ENCODE measurements at places on chromosomes 4 and X.

DNA sequence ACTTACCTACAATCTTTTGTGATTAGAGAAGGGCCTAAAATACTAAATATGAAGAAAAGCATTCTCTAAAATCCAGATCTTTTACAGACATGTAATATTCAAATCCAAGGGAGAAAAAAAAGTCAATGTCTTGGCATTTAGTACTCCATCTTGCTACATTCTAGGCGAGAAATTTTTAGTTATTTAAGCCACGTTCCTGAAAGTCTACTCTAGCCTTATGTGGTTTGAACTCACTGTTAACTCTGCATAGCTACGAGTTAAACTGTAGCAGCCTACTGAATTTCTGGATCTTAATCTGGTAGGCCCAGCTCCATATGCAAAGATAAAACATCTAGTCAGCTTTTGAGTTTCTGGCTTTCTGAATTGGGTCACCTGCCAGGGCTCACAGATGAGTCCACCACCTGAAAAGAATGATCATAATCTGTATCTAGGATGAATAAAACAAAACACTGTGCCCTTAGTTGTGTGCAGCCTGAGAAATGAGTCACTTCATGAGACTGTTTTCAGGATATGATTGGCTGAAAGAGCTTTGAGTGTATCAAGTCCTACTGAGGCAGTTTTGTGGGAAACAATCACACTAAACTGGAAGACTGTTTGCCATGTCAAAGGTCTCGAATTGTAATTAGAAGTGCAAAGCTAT, 3.2 kb upstream of the NEK1 start:
- DNase-seq, result peak; percentile 52
- H3K4me3 ChIP-seq, result peak overlapping the region; percentile 15
- H3K36me3 ChIP-seq, result no peaks in the 10 kb centered on the region
- peak overlapping the region; percentile 72 for H3K27ac ChIP-seq
- H3K27me3 ChIP-seq, result no peaks in the 10 kb centered on the region

DNA sequence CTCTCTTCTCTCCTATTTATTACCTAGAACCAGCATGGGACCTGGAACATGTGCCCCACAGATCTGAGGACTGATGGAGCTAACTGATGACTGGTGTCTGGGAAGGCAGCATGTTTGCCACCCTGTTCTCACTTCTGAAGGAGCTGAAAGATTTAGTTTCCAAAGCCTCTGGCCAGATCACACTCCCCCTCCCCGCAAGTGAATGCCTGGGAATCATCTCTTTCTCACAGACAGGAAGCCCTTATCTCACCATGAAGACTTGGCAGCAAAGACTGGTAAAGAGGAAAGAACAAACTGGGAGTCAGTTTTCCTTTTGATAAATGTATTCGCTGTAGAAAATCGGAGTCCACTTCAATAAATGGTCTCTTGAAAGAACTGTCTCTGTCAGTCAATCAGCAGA, 21.0 kb upstream of the PCYT1B start:
- H3K27ac ChIP-seq, result no peak overlapping the region
- peaks cover 5% of the 10 kb centered on the region for H3K27me3 ChIP-seq
- no peak overlapping the region for H3K4me3 ChIP-seq
- H3K4me1 ChIP-seq, result no peaks in the 10 kb centered on the region
- no peaks in the 10 kb centered on the region for H3K36me3 ChIP-seq

DNA sequence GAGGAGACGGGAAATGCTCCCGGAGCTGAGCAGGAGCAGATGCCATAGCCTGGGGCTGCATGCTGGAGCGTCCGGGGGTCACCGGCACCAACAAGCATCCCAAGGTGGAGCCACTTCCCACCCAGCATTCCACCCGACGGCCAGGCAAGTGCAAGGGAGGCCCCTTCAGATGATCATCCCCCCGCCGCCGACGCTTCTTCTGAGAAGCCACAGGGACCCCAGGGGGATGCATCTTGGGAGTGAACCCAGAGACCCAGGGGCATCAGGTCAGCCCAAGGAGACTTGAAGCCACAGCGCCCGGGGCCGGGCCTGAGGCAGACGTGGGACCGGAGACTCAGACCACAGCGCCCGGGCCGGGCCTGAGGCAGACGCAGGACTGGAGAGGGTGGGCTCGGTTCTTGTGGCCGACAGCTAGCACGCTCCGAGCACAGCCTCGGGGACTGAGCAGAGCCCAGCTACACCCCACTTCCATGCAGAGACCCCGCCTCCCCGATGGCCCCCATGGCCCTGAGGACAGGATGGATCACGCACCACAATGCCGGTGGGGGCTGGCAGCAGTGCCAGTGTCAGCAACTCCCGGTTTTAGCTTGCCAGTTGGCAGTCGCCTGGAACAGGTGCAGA, 33.0 kb upstream of the CPLX1 start:
- H3K4me3 ChIP-seq, result no peak overlapping the region
- H3K4me1 ChIP-seq, result no peaks in the 10 kb centered on the region
- H3K27me3 ChIP-seq, result no peaks in the 10 kb centered on the region
- no peak overlapping the region for H3K27ac ChIP-seq
- no peak for DNase-seq

GRCh38 chr4:3313139-3313538, 20.3 kb downstream of the RGS12 start:
- H3K27me3 ChIP-seq, result no peaks in the 10 kb centered on the region
- no peaks in the 10 kb centered on the region for H3K36me3 ChIP-seq
- DNase-seq, result no peak
- no peak overlapping the region for H3K4me3 ChIP-seq

GRCh38 chr4:101823864-101824263, 33.3 kb downstream of the BANK1 start:
- no peaks in the 10 kb centered on the region for H3K27me3 ChIP-seq
- no peak for DNase-seq
- H3K36me3 ChIP-seq, result no peaks in the 10 kb centered on the region
- H3K4me3 ChIP-seq, result no peak overlapping the region
- H3K27ac ChIP-seq, result no peak overlapping the region

DNA sequence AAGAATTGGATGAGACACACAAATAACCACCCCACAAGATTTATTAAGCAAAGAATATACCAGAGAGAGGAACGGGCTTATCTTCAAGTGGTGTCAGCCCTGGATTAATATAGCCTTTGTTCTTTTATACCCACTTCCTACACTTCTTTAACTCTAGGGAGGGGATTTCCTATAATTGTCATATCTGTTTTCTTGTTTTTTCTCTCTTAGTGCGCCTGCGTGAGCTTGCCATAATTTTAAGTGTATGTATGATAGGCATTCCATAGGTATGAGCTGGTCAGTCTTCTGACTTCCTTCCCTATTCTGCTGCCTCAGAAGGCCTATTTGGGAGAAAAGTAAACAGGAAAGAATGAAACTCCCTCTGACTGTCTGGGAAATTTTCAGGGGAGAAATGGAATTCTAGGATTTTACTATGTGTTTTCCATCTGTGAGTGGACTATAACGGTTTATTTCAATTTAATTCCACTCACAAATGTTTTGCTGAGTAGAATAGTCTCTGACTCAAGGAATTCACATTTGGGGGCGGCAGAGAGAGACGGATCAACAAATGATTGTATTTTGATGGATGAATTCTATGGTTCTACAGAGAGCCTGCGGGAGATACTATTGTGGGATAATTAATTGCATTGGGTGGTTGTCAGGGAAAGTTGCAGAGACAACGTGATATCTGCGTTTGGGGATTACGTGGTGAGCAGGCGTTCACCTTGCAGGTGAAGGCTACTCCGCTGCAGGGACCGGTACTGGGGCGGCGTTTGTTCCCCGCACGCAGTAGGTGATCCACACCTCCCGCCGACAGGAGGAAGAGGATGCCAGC, 626 bp upstream of the CEP135 start:
- peak overlapping the region; percentile 85 for H3K4me3 ChIP-seq
- peak overlapping the region; percentile 86 for H3K27ac ChIP-seq
- DNase-seq, result peak; percentile 56
- H3K36me3 ChIP-seq, result peaks cover 10% of the 10 kb centered on the region

DNA sequence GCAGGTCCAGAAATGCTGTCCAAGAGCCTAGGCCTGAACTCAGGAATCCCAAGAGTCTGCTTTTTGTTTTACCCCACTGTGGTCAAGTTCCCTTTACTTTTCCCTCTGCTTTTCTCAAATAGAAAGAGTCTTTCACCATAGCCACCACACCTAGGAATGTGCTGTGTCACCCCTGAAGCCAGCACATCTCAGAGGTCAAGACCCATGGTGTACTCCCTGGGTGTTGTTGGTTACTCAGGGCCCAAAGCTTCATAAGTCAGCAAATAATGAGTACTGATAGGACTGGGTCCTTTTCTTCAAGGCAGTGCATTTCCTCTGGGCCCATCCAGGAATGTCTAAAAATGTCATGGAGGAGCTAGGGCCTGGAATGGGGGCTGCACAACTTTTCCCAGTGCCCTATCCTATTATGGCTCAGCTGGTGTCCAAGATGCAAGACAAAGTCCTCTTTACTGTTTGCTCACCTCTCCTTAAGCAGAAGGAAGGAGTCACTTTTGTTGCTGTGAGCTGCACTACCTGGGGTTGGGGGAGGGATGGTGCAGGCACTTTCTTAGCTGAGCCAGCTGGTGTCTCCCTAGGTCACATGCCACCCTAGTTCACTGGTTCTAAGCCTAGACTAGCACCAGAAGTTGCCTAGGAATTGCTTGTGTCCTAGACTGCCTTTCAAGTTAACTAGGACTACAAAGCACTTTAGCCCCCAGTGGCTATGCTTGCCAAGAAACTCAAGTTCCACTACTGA, 62.4 kb upstream of the RXFP1 start:
- H3K4me1 ChIP-seq, result no peaks in the 10 kb centered on the region
- DNase-seq, result no peak
- no peak overlapping the region for H3K27ac ChIP-seq
- H3K4me3 ChIP-seq, result no peak overlapping the region

GRCh38 chr4:185839194-185839712, 27.3 kb upstream of the SORBS2 start:
- no peaks in the 10 kb centered on the region for H3K27me3 ChIP-seq
- H3K4me3 ChIP-seq, result no peak overlapping the region
- H3K4me1 ChIP-seq, result no peaks in the 10 kb centered on the region
- no peak overlapping the region for H3K27ac ChIP-seq
- no peak for DNase-seq

GRCh38 chrX:72340041-72340440, 34.3 kb upstream of the CITED1 start:
- no peak overlapping the region for H3K4me3 ChIP-seq
- H3K27ac ChIP-seq, result no peak overlapping the region
- no peak for DNase-seq
- H3K4me1 ChIP-seq, result no peaks in the 10 kb centered on the region
- peaks cover 2% of the 10 kb centered on the region for H3K36me3 ChIP-seq
- H3K27me3 ChIP-seq, result no peaks in the 10 kb centered on the region

- peaks cover 2% of the 10 kb centered on the region for H3K4me1 ChIP-seq
- peaks cover 22% of the 10 kb centered on the region for H3K27me3 ChIP-seq
- H3K4me3 ChIP-seq, result no peak overlapping the region
These were observed 18.1 kb downstream of the DCHS2 start for GRCh38 chr4:154473497-154473896.

DNA sequence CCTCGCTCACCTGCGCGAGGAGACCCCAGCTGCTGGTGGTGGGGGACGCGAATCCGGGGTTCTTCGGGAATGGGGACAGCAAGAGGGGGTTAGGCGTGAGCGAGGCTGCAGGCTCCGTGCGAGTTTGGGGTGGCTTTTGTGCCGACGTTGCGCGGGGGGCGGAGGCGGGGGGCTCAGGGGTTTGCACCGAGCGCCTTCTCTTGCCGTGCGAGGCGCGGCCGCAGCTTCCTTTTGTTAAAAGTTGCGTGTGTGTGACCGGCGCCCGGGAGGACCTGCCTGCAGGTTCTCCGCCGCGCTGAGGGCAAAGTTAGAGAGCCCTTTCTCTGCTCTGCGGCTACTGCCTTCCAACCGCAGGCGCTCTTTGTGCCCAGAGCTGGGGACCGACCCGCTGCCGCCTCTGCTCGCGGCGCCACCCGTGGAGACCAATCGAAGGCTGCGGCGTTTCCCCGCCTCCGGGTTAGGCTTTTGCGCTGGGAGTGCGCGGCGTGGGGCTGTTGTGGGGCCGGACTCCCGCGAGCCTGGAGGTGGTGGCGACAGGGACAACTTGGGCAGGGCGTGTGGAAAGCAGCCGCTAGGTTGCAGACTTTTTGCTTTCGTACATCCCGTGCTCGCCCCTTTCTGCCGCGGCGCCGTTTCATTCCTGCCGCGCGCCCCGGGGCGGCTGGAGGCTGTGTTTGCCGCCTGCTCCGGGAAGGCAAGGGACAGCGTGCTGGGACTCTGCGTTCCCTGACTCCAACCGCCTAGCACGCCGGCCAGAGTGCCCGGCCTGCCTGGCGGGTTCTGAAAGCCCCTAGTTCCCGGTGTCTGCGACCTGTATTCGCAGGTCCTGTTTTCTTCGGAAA, 716 bp downstream of the KIT start:
- peak overlapping the region; percentile 79 for H3K4me3 ChIP-seq
- H3K27ac ChIP-seq, result no peak overlapping the region
- H3K4me1 ChIP-seq, result peaks cover 9% of the 10 kb centered on the region
- DNase-seq, result peak; percentile 33

DNA sequence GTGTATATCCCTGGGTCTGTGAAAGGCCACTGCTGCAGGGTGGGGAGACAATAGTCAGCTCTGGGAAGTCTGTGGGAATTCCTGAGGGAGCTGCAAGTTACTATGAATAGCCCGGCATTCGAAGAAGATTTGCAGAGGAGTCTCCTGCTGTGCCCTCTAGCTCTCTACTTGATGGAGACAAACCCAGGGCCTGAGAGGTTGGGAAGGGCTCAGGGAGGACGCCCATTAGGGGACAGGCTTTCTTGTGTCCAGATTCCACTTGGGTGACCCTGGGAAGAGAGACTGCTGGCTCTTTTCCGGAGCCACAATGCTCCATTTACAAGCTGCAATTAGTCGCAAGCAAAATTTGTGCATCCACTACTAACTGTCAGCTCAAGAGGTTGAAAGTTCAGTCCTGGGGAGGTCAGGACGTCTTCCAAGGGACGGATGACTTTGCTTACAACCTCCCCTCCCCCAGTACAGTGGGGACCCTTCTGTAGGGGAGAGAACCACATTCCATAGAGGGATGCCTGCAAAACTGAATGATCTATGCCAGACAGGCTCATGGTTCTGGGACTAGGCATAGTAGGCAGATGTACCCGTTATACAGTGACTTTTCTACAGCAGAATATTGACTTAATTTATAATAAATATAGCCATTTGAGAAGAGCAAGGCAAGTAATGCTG, 48.2 kb upstream of the PHOX2B start:
- peaks cover 15% of the 10 kb centered on the region for H3K27me3 ChIP-seq
- no peak overlapping the region for H3K4me3 ChIP-seq
- H3K4me1 ChIP-seq, result no peaks in the 10 kb centered on the region
- DNase-seq, result no peak

DNA sequence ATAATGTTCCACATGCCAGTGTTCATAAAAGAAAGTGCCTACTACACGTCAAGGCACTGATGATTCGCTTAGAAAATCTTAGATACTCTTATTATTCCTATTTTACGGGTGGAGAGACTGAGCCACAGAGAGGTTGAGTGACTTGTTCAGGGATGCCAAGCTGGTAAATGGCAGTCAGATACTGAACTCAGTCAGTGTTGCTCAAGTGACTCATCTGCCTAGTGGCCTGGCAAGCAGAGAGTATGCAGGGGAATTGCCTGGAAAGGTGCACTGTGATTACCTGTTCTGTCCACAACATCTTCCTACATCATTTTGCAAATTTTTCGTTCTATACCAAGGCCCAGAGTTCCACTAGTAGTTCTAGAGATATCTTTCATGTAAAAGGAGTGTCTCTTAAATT, 68.4 kb downstream of the RAPGEF2 start:
- no peak for DNase-seq
- H3K4me3 ChIP-seq, result no peak overlapping the region
- H3K27me3 ChIP-seq, result peaks cover 24% of the 10 kb centered on the region

- H3K27ac ChIP-seq, result no peak overlapping the region
- H3K4me3 ChIP-seq, result no peak overlapping the region
- H3K27me3 ChIP-seq, result no peaks in the 10 kb centered on the region
- peaks cover 47% of the 10 kb centered on the region for H3K36me3 ChIP-seq
These were observed 91.2 kb downstream of the RAP1GDS1 start for GRCh38 chr4:98352396-98352795.

GRCh38 chr4:30756553-30756952, 36.4 kb downstream of the PCDH7 start:
- H3K4me3 ChIP-seq, result no peak overlapping the region
- DNase-seq, result no peak
- no peak overlapping the region for H3K27ac ChIP-seq
